ENCODE measurements at places on chromosomes 4 and X. TPM values are rescaled to one million over a fixed set of nuclear protein-coding genes. Genes with fewer than 3 reads are reported as not detected.

- H3K27ac ChIP-seq: no peak overlapping the region
- H3K4me3 ChIP-seq: no peak overlapping the region
- H3K27me3 ChIP-seq: no peaks in the 10 kb centered on the region
Observed at GRCh38 chr4:7897811-7898210, 41.9 kb downstream of the AFAP1 start.

Gene OGT
- total RNA-seq: 330 TPM

- no peak for DNase-seq
- H3K4me3 ChIP-seq: no peak overlapping the region
- H3K4me1 ChIP-seq: no peaks in the 10 kb centered on the region
- no peak overlapping the region for H3K27ac ChIP-seq
- H3K36me3 ChIP-seq: no peaks in the 10 kb centered on the region
Observed at GRCh38 chr4:106852426-106852825, 183.7 kb downstream of the DKK2 start.

DNA sequence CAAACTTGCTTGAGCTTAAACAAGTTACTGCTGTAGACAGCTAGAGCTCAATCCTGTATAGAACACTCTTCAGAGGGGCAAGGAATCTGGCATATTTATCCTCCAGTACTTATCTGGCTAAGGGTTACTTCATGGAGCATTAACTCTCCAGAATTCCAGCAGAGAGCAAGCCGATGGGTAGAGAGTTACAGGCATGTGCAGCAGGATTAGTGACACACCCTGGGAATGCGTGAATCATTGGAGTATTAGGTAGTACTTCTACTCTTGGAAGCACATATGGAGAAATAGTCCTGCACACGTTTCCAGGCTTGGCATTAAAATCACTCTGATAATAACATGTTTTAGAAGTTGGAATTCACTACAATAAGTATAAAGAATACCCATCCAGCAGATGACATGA, 35.4 kb downstream of the GRXCR1 start:
- no peaks in the 10 kb centered on the region for H3K27me3 ChIP-seq
- H3K4me1 ChIP-seq: no peaks in the 10 kb centered on the region
- no peaks in the 10 kb centered on the region for H3K36me3 ChIP-seq
- H3K4me3 ChIP-seq: no peak overlapping the region
- H3K27ac ChIP-seq: no peak overlapping the region
- DNase-seq: no peak

Gene AKAP14
- not detected for total RNA-seq
